ENCODE measurements at places on chromosomes 16 and 17.

GRCh38 chr17:1304962-1305563, 25.6 kb downstream of the TRARG1 start:
- no peak for DNase-seq

DNA sequence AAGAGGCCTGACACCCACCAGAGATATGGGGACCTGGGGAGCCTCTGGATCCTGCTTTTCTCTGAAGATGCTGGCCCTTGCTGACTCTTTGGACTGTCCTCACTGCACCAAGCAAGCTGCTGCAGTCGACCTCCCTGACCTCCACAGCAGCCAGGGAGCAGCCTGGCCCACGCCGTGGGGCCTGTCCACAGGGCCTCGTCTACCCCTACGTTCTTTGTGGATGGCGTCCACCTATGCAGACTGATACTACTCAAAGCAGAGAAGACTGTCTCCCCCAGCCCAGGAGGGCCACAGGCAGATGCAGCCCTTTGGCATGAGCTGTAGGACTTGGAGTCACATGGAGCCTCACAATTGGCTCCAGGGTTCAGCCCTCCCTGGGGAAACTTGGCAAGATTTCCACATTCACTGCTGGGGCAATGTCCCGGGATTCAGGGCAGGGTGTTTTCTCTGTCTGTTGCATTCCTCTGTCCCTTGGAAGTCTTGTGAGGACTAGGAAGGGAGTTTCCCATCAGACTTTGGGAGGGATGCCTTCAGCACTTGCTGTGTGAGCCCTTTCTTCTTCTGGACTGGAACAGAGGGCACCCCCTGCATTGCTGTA, 152.2 kb downstream of the NTN1 start:
- no peak for DNase-seq

DNA sequence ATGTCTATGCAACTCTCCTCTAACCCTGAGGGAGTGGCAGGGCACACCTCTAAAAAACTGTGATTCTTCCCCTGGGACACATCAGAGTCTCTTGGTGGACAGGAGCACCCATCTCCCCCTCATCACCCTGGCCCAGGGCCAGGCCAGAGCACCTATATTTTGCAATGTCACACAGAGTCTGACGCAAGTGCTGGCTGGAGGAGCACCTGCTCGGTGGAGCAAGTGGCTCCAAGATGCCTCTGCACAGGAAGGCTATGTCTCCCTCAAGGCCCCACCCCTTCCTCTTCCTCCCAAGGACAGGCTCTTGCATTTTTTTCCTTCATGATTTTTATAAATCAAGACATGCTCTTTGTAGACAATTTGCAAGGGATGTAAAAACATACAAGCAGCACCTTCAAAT, 13.3 kb downstream of the SNN start:
- no peak for DNase-seq

GRCh38 chr16:64410306-64410705, 711.6 kb downstream of the CDH11 start:
- no peak for DNase-seq

- DNase-seq: no peak
Observed at GRCh38 chr16:48537275-48537674, 72.7 kb downstream of the N4BP1 start.

DNA sequence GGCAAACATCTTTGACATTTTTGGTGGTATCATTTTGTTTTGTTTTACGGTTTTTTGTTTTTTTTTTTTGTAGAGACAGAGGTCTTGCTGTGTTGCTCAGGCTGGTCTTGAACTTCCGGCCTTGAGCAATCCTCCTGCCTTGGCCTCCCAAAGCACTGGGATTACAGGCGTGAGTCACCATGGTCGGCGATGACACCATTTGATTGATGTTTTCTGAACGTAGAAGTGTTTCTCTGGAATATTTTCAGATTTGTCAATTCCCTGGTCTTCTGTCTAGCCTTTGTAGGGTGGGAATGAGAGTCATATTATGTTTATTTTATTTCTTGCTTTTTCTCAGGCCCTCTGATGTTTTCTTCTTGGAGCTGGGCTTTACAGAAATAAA, 32.2 kb upstream of the BRD7 start:
- no peak for DNase-seq

DNA sequence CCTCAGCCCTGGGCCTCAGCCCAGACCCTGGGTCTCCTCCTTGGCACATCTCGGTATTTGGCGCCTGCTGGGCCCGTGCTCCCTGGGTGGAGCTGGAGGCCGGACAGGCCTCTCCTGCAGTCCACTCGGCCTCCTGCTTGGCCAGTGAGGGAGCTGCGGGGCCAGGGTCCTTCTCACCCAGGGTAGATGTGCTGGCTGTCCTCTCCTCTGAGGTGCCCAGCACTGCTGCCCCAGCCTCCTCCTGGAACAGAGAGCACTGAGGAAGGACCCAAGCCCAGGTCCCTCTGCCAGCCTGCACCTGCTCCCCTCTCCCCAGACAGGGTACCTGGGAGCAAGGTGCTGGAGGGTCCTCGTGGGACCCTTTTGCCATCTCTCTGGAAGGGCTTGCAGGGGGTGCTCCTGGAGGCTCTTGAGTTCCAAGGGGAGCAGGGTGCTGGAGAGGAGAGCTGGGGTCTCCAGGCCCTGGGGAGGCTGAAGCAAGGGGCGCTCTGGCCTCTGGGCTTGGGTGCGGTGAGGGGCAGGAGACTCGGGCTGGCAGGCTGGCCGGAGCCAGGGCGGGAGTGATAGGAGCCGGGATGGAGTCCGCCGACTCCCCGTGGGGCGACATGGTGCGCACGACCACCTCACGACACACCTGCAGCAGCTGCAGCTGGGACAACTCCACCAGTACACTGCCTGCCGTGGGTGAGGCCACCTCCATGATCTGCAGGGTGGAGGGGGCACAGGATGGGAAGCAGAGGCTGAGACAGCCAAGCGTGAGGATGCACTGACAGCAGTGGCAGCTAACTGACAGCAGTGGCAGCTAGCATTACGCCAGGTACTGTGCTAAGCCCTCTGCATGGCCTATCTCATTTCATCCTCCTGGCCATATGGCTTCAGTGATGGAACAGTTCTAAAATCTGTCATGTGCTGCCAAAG, 17.8 kb downstream of the TSPOAP1 start:
- DNase-seq: no peak

DNA sequence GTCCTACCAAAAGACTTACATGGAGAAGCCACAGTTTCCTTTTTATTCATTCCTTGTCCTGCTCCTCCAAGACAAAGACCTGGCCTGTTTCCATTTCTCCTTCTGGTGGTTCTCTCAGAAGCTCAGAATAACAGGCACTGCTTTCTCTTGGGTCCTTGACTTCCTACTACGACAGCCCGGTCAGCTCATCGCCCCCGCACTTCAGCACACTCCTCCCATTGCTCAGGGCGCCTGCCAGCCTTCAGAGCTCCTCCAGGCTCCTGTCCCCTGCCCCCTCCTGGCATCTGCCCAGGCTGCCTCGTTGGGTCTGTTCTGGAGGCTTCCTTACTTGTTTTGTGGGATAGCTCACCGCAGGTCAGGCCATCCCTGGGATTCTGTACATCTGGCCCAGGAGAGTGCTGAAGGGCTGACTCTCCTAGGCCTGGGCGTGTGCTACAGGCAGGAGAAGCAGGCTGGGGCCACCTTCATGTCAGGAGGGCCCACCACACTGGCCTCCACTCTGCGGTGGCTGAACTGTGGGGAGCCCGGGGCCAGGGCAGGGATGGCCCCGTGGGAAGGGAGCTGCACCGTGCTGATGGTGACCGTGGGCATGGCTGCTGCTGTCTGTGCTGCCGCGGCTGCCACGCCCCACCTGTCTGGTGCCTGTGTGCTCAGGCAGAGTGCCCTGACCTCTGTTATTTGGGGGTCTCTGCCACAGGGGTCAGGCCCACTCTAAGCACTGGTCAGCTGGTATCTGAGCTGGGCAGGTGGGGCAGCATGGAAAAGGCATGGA, 17.7 kb downstream of the TCF25 start:
- no peak for DNase-seq
